ENCODE measurements at places on chromosomes 1 and 21.

DNA sequence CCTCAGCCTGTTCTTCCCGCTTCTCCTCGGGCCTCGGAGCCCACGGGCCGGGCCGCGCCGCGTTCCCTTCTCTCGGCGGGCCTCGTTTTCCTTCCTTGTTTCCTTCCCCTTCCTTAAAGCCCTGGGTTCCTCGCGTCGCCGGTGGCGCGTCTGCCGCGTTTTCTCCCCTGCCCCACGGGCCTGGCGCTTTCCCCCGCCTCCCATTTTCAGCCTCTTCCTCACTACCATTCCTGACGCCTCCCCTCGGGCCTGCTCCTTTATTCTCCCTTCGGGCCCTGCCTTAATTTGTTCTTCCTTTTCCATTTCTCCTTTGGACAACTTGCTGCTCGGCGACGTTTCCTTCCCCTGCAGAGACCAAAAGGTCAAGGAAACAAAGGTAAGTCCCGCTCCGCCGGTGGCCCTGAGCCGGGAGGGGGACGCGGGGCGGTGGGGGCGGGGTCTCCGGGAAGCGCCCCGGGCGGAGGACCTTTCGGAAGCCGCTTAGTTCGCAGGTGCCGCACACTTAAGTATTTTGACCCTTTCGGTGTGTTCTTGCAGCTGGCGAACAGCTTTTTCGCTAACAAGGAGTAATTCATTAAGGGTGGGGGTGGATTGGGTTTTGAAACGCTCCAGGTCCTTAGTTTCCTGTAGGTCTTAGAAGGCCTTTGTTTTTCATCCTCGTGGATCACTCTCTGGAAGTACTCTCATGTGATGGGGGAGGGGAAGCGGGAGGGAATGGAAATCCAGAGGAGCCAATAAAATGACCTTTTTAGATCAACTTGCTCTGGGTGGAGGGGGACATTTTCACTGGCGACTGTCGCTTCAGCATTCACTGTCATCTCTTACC lies 780 bp downstream of the YTHDF2 start:
- peak; percentile 63 for DNase-seq

DNA sequence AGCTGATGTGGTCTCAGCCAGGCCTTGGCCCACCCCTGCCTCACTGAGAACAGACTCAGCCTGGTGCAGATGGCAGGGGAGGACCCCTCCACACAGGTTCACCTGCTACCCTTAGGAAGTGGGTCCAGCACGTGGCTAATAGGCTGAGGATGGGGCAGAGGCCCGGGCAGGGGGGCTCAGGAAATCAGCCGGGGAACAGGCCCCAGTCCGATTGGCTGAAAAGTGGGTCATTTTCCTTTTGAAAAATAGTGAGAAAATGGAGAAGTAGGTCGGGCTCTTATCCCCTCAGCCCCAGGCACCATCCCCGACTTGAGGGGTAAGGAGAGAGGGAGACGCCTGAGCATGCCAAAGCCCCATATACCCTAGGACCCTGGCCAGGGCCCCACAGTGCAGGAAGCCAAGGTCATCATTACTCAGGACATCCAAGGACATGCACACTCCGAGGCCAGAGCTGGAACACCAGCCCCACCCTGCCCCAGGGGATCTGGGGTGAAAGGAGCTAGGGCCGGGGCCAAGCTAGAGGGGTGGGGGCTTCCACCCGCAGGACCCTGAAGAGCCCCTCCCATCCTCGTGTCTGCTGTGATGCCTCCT lies 11.0 kb downstream of the DLGAP3 start:
- no peak for DNase-seq

- DNase-seq: no peak
Measured at GRCh38 chr1:19597496-19598309, 46.4 kb upstream of the NBL1 start.

- DNase-seq: peak; percentile 29
Measured at GRCh38 chr1:21669258-21670058, at the start of gene RAP1GAP. TSS of gene RAP1GAP (minus strand) at chr1:21669357. CDS start at chr1:21620032, 49,325 bp downstream.

DNA sequence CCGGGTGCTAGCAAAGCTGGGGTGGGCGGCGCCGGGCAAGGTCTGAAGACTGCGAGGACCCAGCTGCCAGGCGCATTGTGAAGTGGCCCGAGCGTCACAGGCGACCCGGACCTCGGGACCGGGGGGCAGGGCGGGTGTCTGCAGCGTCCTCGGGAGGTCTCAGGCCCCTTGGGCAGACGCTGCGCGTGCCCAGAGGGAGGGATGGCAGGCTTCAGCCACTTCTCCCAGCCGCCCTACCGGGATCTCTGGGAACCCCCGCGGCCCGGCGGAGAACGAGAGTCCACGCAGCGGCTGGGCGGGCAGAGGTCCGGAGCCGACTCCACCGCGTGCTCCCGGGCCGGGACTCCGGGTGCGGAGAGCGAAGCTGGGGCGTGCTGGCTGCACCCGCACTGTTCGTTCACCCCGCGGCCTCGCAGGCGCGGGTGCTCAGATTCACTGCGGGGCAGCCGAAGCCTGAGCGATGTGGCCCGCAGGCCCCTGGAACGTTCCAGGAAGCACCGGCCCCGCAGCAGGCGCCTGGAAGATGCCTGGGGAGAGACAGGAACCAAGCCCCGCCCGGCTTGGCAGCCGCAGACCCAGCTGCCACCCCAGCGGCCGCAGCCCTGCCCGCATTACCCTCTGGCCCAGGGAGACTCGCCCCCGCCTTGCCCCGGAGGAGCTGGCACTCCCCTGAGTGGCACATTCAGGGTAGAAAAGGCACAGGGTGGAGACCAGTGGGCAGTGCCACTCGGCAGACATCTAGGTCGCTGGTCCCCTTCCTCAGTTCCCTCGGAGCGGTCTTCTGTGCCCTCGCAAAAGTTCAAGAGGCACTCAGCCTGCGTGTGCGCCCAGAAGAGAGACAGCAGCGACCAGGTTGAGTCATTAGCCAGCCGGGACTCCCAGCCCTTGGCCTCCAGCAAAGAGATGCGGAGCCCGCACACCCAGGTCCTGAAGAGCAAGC lies at the start of gene CCDC185:
CCDC185 (plus strand) TSS at position 141 of the 940 bp plus-strand sequence; CDS start at position 202, 61 bp downstream.
- DNase-seq: no peak

GRCh38 chr1:68808351-68808750 lies 311.5 kb upstream of the DEPDC1 start:
- DNase-seq: no peak

DNA sequence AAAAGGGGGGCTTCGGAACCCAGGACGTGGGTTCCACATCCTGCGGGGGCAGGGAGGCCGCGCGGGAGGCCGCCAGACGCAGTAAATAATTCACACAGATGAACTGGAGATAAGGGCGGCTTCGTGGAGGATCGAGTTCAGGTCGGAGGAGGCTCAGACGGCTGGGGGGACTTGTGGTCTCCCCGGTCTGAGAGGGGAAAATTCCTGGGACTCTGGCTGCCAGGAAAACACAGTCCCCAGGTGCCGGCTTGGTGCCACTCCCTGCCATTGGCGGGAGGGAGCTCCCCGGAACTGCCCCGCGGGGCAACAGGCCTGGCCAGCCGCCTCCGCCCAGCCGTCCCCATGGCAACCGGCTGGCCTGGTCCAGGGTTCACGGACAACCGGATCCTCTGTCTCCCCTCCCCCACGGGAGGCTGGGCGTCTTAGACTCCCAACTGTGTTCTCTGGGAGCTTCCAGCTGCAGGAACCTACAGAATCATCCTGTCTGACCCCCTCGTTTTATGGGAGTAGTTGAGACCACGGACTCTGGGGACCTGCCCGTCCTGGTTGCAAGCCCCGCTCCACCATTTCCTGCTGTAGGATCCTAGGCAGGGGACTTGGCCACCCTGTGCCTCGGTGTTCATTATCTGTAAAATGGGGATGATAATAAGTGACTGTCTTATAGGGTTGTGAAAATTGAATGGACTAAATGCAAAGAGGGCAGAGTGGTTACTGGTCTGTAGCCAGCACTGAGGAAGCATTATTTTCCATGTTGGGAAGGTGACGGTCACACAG lies 9.6 kb downstream of the CAMK2N1 start:
- no peak for DNase-seq

GRCh38 chr21:27400045-27400444 lies 433.2 kb upstream of the ADAMTS5 start:
- no peak for DNase-seq

DNA sequence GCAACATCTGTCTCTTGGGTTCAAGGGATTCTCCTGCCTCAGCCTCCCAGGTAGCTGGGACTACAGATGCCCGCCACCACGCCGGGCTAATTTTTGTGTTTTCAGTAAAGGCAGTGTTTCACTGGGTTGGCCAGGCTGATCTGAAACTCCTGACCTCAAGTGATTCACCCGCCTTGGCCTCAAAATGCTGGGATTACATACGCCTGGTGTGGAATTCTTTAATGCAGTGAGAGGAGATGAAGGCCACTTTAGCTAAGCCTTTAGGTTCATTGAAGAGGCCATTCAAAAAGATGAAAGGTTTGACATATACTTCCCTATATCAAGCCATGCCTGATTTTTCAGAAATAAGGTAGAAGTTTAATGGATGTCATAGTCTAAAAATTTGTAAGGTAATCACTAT lies 162.7 kb downstream of the ST6GALNAC3 start:
- DNase-seq: no peak

DNA sequence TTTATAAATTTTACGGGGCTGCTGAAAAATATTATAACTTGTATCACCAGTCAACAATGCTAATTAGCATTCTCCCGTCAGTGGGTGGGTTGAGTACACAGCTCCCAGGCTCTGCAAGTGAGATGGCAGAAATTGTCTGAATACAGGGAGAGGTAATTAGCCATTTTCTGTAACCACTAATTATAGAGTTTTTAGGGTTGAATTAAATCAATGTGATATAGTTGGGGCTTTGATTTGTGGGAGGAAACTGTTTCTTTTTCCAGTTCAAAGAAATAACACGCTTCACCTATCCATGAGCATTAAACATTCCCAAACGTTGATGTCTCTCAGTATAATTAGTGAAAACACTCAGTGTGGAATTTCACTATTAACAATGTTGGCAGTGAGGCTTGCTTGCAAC lies 1.5 kb downstream of the VANGL1 start:
- DNase-seq: no peak

- no peak for DNase-seq
Measured at GRCh38 chr1:154874465-154874864, 4.4 kb upstream of the KCNN3 start.

DNA sequence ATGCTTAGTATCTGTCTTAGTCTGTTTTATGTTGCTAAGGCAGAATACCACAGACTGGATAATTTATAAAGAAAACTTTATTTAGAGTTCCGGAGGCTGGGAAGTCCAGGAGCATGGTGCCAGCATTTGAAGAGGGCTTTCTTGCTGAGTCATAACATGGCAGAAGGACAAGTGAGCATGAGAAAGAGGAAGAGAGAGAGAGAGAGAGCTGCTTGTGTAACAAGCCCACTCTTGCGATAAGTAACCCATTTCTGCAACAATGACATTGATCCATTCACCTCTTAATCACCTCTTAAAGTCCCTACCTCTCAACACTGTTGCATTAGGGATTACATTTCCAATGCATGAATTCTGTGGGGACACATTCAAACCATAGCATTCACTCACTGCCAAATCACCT lies 11.7 kb upstream of the MYOCOS start:
- DNase-seq: no peak

- no peak for DNase-seq
Measured at GRCh38 chr1:180548686-180549317, 10.0 kb upstream of the OVAAL start.

GRCh38 chr1:165843304-165843703 lies 15.9 kb downstream of the UCK2 start:
- DNase-seq: no peak

GRCh38 chr1:165840423-165840822 lies 13.0 kb downstream of the UCK2 start:
- no peak for DNase-seq

GRCh38 chr1:221576268-221576667 lies 165.6 kb downstream of the DUSP10 start:
- no peak for DNase-seq

GRCh38 chr1:29436181-29436785 lies 200.0 kb downstream of the PTPRU start:
- no peak for DNase-seq

GRCh38 chr1:161367684-161368400 lies at the start of gene CFAP126:
TSS of gene CFAP126 (minus strand) at chr1:161367876. CDS start at chr1:161367868, 8 bp downstream.
- no peak for DNase-seq

DNA sequence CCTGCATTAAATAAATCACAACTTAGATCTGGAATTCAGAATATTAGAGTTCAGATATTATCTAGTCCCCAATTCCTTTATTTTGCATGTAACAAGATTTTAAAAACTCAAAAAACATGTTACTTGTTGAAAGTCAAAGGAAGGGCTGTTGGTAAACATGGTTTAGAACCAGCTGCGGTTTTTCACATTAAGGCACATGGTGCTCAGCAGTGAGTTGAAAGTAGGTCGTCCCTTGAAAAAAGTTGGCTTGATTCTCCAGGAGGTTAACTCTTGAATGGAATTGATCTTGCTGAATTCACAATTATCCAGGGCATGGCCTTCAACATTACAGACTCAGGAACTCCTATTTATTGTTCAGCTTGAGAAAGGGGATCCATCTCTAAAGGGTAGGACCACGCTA lies 277.1 kb upstream of the DUSP10 start:
- no peak for DNase-seq

DNA sequence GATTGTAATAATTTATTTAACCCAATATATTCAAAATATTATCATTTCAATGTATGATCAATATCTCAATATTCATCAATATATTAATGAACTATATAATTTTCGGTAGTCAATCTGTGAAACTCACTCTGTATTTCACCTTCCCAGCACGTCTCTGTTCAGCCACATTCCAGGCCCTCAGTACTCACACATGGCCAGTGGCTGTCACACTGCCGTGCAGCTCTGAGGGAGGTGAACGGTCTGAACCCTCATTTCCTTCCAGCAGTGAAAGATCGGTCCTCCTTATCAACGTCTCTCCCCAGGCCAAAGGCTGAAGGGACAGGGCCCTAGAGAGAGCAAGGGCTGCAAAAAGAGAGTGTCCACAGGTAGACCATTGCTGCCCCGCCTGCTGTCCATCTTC lies 39.5 kb upstream of the ZNF124 start:
- DNase-seq: no peak

DNA sequence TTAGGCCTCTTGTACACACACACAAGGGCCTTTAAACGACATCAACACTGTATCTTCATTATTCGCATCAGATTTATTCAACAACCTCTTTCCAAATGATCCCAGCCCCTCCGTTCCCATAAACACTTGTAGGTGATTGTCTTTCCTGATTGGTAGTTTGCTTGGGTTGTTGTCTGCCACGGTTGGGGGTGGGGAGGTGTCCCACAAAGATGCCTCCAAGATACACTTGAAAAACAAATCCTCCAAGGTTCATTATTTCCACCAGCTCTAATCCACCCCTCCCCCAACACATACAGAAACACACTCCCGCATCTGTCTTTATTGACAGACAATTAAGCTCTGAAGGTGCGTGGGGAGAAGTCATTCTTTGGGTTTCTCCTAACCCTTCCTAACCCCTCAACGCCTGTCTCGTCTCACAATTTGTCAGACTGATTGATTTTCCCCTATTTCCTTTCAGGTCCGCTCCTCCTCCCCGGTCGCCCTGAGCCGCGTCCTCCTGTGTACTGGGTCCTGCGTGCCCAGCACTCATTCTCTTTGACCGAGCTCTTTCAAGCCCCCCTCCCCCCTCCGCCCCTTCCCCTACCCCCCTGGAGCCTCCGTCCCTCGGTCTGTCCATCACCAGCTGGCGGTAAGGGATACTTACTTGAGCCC lies 1.4 kb downstream of the WDR26 start:
- DNase-seq: peak; percentile 27

DNA sequence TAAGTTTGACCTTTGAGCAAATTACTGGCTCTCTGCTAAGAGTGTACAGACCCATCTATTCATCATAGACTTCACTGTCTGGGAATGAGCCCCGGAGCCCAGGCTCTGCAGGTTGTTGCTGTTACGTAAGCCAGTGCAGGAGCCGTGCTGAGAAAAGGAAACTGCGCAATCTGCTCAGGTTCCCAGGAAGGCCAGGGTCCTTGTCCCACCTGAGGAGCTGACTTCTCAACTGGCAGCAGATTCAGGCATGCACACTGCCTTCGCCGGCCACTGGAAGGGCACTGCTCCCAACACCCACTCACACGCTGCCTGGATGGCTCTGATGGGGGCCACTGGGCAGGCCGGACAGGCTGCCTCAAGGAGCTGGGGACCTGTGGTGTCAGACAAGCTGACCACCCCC lies 19.5 kb downstream of the RCAN1 start:
- DNase-seq: no peak
